GM13977 (cell line): ENCODE measurements at places on chromosomes 6 and 20.
A peak's percentile ranks its signal among the peaks of the same experiment; 100 is the strongest.

GRCh38 chr20:63309261-63310071 lies 16.5 kb downstream of the COL20A1 start:
- DNase-seq: peak; percentile 76

DNA sequence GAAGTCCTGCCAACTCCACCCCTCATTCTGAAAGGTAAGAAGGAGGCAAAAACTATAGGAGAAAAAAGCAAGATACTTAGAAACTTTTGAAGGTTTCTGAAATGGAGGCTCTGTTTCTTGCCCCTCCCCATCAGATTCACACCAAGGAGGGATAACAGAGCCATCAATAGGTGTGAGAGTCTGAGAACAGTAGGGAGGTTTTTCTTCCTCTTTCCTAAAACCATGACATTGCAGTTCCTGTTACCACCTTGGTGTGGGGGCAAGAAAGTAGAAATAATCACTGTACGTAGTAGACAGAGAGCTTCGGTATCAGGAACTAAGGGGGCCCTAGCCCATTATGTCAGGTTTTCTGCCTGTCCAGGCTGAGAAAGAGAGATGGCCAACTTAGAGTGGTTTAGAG lies 333.3 kb upstream of the SYNCRIP start:
- no peak for DNase-seq

GRCh38 chr20:44370639-44371218 lies 15.2 kb downstream of the HNF4A start:
- no peak for DNase-seq

GRCh38 chr6:64477391-64477790 lies 841.8 kb downstream of the PHF3 start:
- DNase-seq: no peak

- no peak for DNase-seq
These were observed 49.4 kb downstream of the PFDN4 start for GRCh38 chr20:54257071-54257816.

DNA sequence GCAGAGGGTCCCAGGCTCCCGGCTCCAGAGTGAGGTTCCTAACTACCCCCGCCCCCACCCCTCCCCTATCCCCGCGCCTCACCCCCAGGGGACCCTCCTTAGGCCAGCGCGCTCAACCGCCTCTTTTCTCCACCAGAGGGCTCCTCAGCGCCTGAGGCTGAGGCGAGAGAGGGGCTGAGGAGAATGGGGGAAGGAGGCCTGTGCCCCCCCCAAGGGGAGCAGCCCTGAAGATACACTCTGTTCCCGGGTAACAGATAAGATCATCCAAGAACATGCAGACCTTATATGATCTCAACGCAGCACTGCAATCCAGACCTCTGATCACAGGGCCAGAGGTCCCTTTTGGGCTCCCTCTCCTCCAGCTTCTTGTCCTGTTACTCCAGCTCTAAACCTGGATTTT lies 43.3 kb upstream of the MRPS10 start:
- DNase-seq: peak; percentile 79

DNA sequence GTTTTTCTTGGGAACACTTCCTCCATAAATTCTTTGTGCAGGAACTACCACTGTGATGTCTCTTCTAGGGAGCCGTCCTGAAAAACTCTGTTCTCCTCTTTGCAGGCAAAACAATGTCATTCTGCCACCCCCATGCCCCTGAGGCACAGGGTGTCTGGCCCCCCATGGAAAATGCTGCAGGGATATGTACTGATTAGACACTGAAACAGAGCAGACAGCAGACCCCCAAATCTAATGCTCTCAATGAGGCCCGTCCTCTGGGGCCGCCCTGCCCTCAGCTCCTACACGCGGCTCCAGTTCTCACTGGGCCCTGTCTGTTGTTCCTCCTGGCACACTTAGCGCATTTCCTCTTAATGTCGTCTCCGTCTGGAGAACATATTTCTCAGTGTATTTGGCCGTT lies 97.5 kb downstream of the LAMP5 start:
- DNase-seq: no peak

DNA sequence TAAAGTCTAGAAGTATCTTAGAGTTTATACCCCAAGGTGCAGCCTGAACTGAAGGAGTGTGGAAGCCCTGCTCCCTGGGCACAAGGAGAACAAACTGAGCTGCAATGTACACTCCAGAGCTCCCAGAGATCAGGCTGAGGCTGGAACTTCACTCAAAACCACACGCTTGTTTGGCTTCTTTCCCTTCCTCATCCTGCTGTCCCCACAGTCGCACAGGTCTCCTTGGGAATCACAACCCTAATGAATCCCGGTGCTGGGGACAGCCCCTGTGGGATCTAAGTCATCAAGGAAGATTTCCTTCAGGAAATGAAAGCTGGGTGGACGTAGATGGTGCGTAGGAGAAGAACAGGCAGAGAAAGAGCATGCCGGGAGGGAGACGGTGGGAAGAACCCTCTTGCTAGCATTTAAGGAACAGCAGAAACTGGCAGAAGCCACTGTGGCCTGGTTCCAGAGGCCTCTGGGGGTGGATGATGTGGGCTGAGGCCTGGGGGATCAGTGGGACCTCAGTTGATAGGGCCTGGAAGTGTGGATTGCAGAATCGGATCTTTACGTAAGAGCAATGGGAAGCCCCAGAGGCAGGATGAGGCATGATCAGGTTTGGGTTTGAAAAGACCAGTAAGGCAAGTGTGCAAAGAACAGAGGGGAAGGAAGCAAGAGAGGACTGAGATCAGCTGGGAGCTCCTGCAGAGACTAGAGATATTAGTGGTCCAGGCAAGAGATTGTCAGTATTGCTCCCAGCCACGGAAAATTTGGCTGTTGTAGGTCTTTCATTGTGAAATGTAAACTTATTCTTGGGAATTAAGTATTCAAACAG lies 21.4 kb downstream of the CYP24A1 start:
- no peak for DNase-seq

DNA sequence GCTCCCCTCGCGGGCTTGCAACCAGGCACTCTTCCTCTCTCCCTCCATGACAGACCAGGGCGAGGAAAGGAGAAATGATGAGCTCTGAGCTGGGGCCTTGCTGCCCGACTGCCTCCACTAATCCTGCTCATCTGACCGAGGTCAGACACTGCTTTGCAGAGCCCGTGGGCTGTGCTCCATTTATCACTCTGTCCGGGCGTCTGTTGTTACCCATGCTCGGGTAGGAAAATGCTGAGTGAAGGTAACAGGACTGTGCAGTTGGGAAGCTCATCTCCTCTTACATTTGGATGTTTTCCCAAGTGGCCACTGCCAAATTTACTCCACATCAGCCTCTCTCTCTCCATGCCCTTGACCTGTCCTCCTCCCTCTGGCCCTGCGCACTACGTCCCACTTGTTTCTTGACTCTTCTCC lies 14.6 kb downstream of the RPS6KA2 start:
- DNase-seq: no peak

DNA sequence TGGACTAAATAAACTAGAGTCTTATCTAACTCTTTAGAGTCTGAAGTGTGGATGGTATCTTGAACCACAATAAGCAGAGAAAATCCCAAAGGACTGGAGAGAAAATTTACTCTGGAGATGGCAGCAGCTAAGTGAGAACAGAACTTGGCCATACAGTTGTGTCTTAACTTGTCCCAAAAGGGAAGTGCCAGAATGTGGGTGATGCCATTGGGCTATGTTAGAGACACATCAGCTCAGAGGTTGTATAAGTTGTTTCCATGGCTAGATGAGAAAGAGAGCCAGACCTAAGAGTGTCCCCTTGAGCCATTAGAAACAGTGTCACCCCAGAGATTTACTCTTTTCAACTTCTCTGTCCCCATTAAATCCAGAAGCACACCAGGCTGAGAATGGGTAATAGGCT lies 36.2 kb downstream of the FOXO3 start:
- DNase-seq: no peak

GRCh38 chr6:169853196-169854082 lies 102.0 kb downstream of the ERMARD start:
- no peak for DNase-seq

DNA sequence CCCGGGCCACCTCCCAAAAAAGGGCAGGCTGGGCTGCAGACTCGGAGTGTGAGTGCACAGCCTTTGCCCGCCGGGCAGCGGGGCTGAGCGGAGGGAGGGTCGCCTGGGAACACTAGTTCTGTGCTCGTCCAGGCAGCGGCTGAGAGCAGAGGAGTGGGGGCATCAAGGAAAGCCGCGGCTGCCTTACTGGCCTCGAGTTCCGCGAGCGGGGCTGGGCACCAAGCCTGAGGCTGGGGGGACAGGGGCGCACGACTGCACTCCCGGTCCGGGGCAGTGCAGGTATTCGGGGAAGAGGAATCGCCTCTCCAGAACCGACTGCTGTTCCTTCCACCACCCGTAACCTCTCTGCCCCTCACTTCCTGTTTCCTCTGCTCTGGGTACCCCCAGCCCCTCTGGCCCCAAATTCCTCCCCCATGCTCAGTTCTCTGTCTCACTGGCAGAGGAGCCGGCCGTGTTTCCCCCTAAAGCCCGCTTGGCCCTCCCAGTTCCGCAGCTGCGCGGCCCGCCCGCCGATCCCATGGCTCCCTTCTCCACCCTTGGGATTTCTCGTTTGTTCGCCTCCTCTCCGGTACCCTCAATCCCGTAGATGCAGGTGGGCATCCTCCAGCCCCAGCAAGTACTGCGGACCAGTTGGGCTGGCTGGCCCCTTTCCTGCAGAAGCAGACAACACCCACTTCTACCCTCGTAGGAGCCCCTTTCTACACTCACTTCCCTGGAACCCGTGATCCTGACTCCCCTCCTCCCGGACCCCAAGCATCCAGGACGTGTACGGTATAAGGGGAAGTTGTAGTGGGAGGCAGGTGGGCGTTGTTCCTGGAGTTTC lies 5.1 kb downstream of the RING1 start:
- DNase-seq: peak; percentile 51

DNA sequence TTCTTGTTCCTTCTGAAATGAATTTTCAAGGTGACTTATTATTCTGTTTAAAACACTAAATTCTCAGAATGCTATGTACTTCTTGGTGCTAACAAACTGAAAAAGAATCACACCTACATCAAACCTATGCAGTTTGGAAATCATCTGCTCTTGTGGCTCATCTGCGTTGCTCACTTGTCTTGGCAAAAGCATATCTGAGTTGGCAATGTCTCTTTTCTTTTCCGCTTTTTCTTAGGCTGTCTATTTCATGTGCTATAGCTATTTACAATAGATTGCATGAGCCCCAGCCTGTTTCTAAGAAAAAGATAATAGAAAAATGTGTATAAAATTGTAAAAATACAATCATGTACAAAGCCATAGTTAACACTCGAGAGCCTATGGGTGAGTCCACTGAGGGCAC lies 348.9 kb upstream of the AGPAT4 start:
- DNase-seq: no peak

DNA sequence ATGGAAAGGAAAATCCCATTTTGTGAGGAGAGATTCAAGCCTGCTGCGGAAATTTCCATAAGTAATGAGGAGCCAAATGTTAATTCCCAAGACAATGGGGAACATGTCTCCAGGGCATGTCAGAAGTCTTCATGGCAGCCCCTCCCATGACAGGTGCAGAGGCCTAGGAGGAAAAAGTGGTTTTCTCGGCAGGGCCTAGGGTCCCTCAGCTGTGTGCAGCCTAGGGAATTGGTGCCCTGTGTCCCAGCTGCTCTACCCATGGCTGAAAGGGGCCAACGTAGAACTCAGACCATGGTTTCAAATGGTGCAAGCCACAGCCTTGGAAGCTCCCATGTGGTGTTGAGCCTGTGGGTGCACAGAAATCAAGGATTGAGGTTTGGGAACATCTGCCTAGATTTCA lies 269.9 kb downstream of the TBC1D32 start:
- no peak for DNase-seq

DNA sequence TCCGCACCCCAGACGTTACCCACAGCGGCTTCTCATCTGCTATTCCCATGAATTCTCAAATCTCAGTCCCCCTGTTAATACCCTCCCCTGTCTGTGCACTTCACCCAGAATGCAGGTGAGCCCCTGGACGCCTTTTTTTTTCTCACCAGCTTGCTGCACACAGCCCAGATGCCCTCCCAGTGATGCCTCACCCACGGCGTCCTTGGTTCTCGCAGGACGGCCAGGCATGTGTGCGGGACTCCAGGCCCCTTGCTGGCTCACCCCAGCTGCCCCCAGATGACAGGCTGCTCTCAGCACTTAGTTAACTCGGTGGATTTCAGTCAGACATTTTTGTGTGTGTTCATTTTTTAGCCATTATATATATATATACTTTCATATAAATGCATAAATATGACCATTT lies 25.4 kb upstream of the PI16 start:
- DNase-seq: no peak

GRCh38 chr6:130778946-130779657 lies 48.1 kb upstream of the SMLR1 start:
- DNase-seq: no peak

DNA sequence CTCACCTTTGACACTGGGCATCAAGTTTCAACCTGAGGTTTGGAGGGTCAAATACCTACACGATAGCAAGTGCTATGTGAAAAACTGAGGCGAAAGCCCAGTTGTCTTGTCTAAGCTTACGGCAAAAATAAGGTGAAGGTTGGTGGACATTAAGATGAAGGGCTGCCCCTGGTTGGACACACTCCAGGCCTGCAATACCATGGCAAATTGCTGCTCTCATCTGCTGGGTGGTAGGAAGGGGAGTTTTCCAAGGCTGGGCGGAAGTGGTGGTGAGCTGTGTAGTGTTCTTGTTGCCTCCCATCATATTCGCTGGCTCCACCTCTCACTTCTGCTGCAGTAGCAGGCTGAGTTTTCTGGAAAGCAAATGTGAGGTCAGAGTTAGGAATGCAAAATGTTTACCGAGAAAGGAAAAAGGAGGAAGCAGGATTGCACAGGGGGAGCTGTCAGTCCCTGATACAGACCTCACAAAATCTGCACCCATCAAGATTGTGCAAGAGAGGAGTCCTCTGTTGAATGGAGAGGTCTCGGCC lies 33.7 kb downstream of the SCP2D1 start:
- DNase-seq: no peak

- no peak for DNase-seq
These were observed 621.0 kb upstream of the NRSN1 start for GRCh38 chr6:23505026-23505425.

- DNase-seq: no peak
These were observed 43.0 kb upstream of the CD2AP start for GRCh38 chr6:47434372-47435253.

DNA sequence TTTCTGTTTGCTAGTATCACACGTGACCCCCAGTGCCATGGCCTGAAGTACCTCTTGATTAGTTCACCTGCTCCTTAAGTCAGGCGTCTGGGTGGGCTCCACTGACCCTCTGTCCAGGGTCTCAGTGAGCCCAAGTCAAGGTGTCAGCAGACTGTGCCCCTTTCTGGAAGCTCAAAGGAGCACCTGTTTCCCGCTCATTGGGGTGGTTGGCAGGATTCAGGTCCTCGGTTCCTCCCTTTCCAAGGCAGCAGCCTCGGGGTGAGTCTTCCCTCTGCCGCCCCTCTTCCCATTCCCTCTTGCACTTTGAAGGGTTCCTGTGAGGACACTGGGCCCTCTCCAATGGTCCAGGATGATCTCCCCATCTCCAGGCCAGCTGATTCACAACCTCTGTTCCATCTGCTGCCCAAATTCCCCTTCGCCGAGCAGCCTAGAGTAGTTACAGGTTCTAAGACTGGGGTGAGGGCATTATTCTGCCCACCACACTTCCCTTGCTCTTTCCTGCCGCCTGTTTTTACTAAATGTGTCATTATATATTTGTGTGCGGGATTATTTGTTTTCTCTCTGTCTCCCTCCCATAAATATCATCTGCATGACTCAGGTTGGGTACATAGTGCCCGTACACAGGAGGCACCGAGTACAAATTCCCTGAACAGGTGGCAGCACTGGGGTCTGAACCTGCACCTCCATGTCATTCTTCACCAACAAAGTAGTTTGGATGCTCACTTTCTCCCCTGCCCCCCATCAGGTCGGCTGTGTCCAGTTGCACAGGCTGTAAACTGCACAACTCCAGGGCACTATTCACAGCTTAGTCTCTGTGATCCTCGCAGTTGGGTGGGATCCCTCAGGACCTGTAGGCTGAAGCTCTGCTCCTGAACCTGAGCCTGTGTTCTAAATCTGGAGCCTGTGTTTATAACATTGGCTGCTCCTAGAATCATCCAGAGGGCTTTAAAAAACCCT lies 58.5 kb downstream of the RBM38 start:
- no peak for DNase-seq
